ENCODE measurements at places on chromosomes 3 and 15. TPM values are rescaled to one million over a fixed set of nuclear protein-coding genes. Genes with fewer than 3 reads are reported as not detected.

The C2CD4A gene
- total RNA-seq = not detected

DNA sequence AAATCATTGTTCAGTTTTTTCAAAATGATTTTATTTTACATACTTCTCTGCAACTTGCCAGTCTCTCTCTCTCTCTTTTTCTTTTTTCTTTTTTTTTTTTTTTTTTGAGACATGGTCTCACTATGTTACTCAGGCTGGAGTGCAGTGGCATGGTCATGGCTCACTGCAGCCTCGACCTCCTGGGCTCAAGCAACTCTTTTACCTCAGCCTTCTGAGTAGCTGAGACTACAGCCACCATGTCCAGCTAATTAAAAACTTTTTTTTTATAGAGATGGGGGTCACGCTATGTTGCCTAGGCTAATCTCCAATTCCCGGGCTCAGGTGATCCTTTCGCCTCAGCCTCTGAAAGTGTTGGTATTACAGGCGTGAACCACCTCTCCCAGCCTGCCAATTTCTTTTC is 12.1 kb upstream of the ARID3B start:
- DNase-seq = no peak

- DNase-seq = no peak
These were observed 31.3 kb downstream of the IL1RAP start for GRCh38 chr3:190545191-190545590.

DNA sequence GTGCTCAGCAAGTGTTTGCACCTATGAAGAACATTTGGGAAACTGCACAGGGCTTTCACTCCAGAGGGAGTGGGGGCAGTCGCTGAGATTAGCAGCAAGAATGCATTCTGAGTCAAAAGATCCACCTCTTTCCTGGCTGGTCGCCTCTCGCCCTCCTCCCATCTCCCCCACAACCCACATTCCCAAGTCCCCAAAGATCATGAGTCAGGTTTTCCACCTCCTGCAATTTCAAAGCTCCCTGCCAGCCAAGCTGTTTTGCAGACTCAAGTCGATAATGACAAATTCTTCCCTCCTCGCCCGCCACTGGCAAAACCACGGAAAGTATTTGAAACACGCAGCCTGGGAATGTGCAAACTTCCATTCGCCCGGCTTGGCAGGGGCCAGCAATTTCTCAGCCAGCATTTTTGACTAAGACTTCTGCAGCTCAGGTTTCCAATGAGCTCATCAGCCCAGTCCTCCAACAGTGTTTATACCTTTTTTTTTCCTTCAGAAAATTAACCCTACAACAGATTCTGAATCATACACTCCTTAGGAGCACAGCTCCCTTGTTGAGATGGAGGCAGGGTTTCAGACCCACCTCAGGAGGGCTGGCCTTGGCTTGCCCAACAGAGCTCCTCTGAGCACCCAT is 181.4 kb downstream of the SMAD6 start:
- DNase-seq = peak; percentile 87

- DNase-seq = no peak
These were observed 77.2 kb downstream of the IL1RAP start for GRCh38 chr3:190591080-190591479.

Data from H9 (cell line).